Activated CD4-positive, alpha-beta T cell treated with anti-CD3 and anti-CD28 coated beads for 36 hours (primary cell): ENCODE measurements at places on chromosomes 11 and 22. TPM values are rescaled to one million over a fixed set of nuclear protein-coding genes. Genes with fewer than 3 reads are reported as not detected.

DNA sequence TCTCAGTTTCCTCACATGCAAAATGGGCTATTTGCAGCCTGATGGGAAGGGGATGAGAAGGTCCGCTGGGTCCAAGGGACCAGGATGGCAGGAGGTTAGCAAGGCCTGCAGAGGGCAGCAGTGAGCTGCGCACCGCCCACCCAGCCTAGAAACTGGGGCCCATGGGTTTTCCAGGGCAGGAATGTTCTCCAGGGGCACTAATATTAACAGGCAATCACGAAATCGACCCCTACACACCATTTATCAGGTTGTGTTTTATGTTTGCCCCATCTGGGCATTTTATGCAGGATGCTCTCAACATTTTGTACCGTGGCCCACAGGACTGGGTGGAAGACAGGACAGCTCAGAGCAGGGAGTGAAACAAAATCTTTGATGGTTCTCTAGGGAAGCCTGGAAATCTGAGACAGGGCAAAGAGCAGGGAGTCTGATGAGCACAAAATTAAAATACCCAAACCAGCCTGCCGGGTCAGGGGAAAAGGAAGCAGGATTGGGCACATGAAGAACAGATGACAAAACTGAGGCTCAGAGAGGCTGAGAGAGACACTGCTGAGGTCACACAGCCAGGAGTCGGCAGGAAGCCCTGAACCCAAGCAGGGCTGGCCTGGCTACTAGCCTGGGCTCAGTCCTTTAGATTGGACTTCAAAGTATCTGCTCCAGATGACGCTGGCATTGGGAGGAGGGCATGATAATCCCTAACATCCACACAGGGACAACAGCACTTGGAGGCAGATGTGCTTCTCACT is 1.6 kb upstream of the BCR start:
- peak; percentile 77 for DNase-seq

GRCh38 chr11:26620282-26621045 is 48.4 kb upstream of the MUC15 start:
- DNase-seq: no peak

DNA sequence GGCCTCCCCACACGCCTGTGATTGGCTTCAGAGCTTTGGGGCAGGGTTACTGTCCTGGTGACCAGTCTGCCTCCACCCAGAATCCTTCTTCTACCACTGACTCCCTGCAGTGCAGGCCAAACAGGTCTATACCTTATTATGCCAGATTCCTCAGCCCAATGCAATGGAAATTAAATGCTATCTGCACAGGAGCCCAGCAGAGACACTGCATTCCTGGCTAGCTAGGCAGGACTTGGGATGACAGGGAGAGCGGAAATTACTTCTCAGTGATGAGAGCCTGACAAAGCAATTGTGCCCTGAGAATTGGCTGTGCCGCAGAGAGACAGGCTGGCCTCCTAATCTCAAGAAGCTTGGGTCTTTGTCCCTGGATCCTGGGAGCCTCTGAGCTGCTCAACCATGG is 143.8 kb upstream of the NCAM1 start:
- no peak for DNase-seq

Gene VSIG10L2
- total RNA-seq: not detected

Gene JRKL
- total RNA-seq: 12.9 TPM
